ENCODE measurements at places on chromosomes 16 and 17. TPM values are rescaled to one million over a fixed set of nuclear protein-coding genes. Genes with fewer than 3 reads are reported as not detected.

- DNase-seq, result no peak
Measured at GRCh38 chr16:588639-588888, 1.3 kb upstream of the RAB40C start.

- peak; percentile 83 for DNase-seq
Measured at GRCh38 chr17:38431346-38432145, 3.3 kb downstream of the ARHGAP23 start.

GRCh38 chr16:24135624-24136565 is 120.2 kb upstream of the CACNG3 start:
- no peak for DNase-seq

- no peak for DNase-seq
Measured at GRCh38 chr16:78100112-78100467, 636 bp downstream of the WWOX start.

DNA sequence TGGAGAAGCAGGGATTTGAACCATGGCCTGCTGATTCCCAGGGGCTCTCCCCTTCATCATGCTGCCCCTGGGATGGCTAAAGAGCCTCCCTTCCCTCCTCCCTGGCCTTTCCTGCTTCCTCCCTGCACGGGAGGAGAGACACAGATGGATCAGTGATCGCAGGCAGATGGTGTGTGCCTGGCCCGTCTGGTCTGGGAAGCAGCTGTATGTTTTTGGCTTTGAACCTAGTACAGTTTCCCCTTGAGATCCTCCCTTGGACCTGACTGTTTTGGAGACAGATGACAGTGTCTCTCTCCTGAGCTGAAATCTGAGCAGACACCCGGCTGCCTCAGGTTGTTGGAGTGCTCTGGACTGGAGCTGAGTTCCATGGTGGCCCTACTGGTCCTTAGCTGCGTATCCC is 29.0 kb upstream of the ATP2C2 start:
- DNase-seq, result no peak

DNA sequence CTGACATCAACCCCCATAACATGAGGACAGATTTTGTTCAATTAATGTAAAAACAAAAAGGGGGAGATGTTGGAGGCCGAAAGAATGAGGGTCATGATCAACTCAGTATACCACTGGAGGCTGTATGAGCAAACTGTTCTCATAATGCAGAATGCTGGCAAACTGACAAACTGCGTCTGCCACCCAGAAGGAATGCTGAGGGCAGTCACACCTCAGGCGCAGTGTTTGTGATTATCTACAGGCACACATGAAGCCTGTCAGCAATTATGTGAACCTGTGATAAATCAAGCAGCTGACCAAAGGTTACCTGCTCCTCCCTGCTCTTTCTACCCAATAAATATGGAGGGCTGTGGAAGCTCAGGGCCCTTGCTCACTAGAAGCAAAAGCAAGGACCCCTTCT is 27.3 kb downstream of the CD300LG start:
- no peak for DNase-seq

- no peak for DNase-seq
Measured at GRCh38 chr16:19745286-19746010, 27.4 kb downstream of the IQCK start.

DNA sequence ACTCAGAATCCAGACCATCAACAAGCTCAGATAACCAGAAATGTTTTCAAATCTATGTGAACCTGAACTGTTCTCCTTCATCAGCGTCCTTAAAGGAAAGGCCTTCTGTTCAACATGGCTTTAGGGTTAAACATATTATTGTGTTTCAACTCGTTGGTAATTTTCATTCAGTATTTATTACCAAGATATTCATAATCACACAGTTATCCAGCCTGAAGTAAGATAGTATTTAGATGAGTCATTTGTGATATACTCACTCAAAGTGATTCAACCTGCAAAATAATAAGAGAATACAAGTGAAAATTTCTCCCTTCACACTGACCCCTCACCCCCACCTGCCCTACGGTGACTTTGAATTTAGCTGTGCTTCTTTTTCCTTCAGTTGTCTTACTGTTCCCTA is 3.0 kb downstream of the CYLD start:
- no peak for DNase-seq

- peak; percentile 52 for DNase-seq
Measured at GRCh38 chr17:34154961-34155730, 99.9 kb upstream of the CCL2 start.

DNA sequence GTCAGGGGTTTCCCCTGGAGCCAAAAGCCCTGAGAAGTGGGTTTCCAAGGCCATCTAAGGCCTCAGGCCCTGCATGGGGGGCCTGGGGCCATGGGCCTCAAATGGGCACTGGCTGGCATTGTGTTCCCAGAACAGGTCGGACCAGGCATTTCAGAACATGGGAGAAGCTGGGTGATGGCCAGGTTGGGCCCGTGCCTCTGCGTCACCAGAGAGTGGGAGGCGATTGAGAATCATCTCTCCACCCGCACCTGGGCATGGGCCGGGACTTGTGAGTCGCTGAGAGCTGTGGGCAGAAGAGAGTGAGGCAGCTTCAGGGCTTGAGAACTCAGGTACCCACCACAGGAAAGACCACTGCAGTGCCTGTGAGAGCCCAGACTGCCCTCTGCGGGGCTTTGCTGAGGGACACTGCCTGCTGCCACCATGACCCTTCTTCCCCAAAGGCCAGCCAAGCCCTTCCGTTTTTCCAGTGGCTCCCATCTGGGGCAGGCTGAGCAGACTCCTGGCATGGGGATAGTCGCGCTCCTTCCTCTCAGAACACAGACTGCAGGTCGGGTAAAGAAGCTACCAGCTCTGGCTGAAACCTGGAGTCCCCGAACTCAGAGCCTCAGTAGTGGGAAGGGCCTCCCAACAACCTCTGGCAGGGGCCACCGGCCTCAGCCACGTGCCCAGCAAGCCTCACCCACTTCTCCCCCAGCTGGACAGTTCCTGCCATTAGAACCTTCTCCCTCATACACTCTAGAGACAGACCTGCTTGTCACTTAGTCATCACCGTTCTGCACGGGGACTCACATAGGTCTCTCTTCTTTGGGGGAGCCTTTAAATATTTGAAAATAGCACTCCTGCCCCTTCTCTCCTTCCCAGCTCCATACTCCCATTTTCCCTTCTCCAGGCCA is 1.6 kb downstream of the RAB11FIP4 start:
- peak; percentile 67 for DNase-seq

Gene SOST
- total RNA-seq, result not detected

Gene NETO2
- 154 TPM for total RNA-seq

Gene GAST
- total RNA-seq, result not detected

Gene PARN
- total RNA-seq, result 25.6 TPM
